Dermis microvascular lymphatic vessel endothelial cell (primary cell): ENCODE measurements at places on chromosomes 6 and 20.
A peak's percentile ranks its signal among the peaks of the same experiment; 100 is the strongest.

DNA sequence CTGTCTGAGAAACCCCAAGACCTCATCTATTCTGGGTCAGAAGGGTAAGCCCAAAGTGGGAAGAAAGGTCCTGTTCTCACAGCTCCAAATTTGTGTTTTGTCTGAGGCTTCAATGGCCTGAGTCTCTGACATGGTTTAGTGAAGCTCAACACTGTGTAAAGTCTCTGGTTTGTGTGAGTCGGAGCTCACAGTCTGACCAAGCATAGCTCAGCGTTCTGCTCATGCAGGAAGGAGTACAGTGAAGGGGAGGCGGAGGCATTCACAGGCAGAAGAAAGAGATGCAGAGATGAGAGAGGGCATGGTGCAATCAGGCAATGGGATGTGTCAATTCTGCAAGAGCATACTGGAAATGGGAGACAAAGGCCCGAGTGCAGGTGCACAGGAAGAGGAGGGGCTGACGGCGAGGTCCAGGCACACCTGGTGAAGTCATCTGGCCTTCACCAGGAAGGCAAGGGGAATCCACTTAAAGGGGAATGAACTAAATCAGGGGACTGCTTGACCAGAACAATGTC is 463.0 kb upstream of the AGPAT4 start:
- DNase-seq: no peak

GRCh38 chr6:147453361-147453760 is 55.1 kb upstream of the SAMD5 start:
- DNase-seq: no peak

DNA sequence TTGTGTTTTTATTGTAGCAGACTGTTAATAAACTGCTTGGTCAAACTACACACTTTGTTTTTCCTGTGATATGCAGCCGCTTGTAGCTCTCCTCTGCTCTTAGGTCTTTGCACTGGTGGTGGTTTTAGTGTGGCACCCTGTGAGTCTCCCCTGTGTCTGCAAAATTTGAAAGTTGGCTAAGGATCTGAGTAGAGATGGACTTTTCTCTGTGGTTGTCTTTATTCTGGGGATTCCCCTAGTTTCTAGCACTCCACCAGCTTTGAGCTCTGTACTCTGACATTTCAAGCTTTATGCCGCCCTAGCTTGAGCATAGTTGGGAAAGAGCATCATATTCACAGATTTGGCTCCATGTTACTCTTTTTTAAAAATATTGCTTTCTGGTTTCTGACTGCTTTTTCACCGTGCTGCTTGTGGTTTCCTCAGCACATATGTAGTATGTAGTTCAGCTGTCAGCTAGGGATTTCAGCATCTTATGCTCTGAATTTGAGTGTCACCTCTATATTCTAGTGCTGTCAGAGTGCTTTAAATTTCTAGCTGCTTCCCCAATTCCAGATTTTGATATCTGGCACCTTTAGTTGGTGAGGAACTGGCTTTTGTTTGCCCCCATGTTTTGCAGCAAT is 25.4 kb downstream of the CDYL start:
- no peak for DNase-seq

DNA sequence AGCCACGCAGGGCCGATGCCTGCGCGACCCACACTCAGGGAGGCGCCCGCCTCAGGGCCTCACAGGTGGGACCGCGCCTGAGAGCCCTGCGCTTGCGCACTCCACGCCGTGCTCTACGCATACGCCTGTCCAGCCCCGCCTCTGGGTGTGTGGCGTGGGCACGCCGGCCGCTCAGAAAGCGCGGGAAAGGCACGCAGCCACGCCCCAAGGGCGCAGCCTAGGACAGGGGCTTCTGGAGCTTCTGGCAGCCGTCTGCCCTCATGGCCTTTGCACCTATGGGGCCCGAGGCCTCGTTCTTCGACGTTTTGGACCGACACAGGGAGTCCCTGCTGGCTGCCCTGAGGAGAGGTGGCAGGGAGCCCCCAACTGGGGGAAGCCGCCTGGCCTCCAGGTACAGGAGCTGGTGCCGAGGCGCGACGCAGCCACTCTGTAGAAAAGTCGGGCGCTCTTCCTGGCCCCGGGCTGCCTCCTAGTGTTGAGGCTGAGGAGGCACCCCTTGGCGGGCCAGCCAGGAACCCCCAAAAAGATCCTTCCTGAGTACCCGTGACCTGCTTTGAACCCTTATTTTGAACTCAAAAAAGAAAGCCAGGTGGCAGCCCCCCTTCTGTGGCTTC is at the start of gene SPO11:
SPO11 (plus strand) TSS at position 196 of the 614 bp plus-strand sequence; CDS start at position 261, 65 bp downstream.
- no peak for DNase-seq

DNA sequence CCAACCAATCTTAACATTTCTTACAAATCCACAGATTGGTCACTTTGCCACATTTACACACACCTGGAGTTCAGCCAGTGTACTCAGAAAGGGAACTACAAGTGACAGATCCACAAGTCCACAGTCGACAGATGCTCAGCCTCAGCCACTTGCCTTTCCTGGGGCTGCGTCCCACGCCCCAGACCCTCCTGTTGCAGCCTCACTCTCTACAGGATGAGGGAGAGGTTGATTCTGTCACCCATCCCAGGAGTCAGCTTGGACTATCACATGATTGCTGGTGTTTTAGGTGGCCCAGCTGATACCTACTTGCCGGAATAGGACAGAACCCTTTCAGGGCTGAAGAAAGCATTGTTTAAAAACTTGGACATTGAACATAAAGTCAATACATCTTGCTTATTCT is 108.8 kb downstream of the FAM120B start:
- no peak for DNase-seq

GRCh38 chr6:12844284-12845223 is 128.0 kb downstream of the PHACTR1 start:
- peak; percentile 22 for DNase-seq

DNA sequence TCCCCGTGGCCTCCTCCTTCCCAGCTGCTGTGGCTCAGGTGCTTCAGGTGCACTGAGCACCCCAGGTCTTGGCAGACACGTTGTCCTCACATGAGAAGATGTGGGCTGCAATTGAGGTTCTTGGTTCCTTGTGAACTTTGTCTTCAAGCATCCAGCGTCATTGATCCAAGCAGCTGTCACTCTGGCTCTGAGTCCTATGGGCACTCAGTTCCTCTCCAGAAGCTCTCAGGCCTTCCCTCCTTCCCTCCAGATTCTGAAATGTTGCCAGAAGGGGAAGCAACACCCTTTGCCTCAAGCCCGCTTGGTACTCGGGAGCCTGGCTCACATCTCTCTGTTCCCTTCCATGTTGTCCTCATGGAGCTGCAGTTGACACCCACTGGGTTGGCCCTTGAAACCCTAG is 8.4 kb upstream of the MRGBP start:
- DNase-seq: no peak

GRCh38 chr6:79686707-79687309 is 55.7 kb downstream of the SH3BGRL2 start:
- no peak for DNase-seq

DNA sequence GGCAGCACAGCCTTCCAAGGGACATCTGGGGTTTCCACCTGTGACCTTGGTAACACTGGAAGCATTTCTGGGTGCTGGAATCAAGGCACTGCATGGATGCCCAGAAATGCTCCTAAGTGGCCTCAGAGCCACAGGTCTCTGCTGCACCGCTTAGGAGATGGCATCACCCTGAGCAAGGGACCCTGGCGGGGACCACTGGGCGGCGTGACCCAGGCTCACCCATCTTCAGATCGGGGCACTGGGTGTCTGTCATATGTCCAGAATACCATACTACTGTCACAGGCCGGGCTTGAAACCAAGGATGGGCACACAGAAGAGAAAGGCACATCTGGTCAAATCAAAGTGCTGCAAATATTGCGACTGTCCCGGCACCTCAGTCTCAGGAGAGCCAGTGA is 45.9 kb downstream of the SSR1 start:
- no peak for DNase-seq

DNA sequence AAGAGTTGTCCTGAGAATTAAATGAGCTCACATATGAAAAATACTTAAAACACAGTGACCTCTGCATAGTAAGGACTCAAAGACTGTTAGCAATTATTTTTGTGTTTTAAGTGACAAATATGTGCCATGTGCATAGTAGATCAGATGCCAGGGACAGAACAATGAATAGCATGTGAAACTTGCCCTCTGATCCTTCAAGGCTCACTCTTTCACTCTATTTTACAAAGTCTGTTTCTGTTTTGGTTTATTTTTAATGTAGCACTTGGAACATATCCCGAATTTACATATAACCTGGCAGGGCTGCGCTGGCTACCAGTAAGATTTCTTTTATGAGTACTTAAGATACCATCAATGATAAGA is 135.5 kb upstream of the TNFAIP3 start:
- peak; percentile 9 for DNase-seq

- no peak for DNase-seq
These were observed 158.3 kb downstream of the GRM4 start for GRCh38 chr6:33987531-33988021.

DNA sequence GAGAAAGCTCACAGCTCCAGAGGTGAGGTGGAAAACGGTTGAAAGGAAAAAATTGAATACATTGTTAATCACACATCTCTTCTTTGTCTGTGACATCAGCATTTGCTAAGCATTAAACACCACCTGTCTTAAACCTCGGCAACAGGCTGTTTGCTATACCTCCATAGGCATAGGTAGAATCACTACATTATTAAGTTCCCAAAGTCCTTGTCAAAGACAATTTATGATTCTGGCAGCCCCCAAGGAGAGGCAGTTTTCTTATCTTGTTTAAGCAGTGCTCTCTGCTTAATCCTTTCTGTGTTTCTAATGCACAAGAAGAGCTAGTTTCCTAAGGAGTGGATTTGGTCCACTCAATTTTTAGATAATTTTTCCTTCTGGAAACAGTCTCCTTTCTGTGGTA is 249.7 kb downstream of the NKAIN2 start:
- DNase-seq: no peak

DNA sequence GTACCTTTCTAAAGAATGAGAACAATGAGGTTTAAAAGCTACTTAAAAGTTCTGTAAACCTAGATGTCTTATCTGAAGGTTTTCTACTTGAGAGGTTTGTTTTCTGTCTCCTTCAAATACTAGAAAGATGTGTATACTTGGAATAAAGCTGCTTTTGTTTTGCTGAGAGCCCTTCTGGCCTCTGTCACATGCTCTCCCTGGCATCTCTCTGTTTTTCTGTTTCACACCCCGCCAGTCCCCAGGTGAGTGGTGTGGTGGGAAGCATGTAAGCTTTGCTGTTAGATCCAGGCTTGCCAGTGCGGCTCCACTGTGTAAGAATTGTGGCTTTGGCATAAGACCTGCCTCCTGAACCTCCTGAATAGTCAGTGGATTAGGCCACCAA is 56.8 kb downstream of the SNX9 start:
- no peak for DNase-seq

GRCh38 chr6:89295981-89296380 is 19.1 kb downstream of the GABRR2 start:
- DNase-seq: no peak

- peak; percentile 36 for DNase-seq
These were observed 3.2 kb upstream of the DYNLRB1 start for GRCh38 chr20:34512955-34513419.
